ENCODE measurements at places on chromosomes 6 and 20. TPM values are rescaled to one million over a fixed set of nuclear protein-coding genes. Genes with fewer than 3 reads are reported as not detected.
A peak's percentile ranks its signal among the peaks of the same experiment; 100 is the strongest.

GRCh38 chr6:168167431-168168315 lies 88.7 kb upstream of the FRMD1 start:
- no peak for DNase-seq

Gene GLP1R
- not detected for polyA plus RNA-seq

- DNase-seq, result no peak
Measured at GRCh38 chr20:45823949-45824835, 2.9 kb downstream of the TNNC2 start.

GRCh38 chr6:64299176-64299575 lies 663.6 kb downstream of the PHF3 start:
- DNase-seq, result no peak

DNA sequence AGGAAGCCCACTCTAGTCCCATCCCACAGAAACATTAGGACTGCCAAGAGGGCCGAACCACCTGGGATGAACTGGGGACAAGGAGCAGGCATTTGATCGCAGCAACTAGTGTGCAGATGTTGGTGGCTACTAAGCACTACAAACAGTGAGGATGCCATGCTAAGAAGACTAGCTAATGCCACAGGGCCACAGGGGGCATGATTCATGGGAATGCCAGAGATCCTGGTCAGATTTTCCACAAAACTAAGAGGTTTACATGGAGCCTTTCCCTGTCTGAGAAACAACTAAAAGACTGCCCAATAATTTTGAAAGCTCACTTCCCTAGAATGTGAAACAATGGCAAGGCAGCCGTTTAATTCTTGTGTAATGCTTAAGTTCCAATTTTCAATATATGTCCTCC lies 375.9 kb upstream of the PTCHD4 start:
- DNase-seq, result no peak

Gene ATRN
- polyA plus RNA-seq, result 32.3 TPM

Gene PRSS16
- polyA plus RNA-seq, result 0.39 TPM

GRCh38 chr6:158799051-158799792 lies 19.9 kb downstream of the EZR start:
- DNase-seq, result peak; percentile 46

GRCh38 chr6:101585501-101585900 lies 192.0 kb downstream of the GRIK2 start:
- DNase-seq, result no peak

GRCh38 chr20:8492173-8492572 lies 360.1 kb downstream of the PLCB1 start:
- no peak for DNase-seq

Gene TNXB
- polyA plus RNA-seq, result 0.42 TPM

DNA sequence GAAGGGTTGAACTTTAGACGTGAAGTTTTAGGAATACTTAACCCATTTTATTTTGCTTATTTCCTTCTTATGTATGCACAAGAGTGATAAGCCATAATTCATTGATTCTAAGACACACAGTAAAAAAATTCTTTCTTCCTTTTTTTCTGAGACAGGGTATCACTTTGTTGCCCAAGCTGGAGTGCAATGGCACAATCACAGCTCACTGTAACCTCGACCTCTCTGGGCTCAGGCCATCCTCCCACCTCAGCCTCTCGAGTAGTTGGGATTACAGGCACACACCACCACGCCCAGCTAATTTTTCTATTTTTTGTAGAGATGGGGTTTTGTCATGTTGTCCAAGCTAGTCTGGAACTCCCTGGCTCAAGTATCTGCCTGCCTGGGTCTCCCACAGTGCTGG lies 116.6 kb upstream of the RNF24 start:
- DNase-seq, result no peak

DNA sequence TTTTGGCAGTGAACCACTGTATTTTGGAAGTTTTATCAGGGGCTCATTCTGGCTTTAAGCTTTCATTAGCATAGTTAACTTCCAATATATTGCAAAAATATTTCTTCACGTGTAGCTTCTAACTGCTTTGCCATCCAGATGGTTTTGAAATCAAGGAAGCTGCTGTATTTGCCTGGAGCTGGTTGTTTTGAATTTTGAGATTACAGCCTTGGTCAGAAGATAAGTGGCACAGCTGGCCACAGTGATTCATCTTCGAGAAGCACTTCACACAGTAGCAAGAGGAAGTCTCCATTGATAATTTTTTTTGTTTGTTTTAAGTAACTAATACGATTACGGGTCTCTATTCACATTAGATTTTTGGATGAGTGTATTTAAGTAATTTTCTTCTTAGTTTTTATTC lies 3.8 kb downstream of the APCDD1L start:
- peak; percentile 83 for DNase-seq

GRCh38 chr6:25453288-25453687 lies 174.1 kb downstream of the CARMIL1 start:
- DNase-seq, result no peak

DNA sequence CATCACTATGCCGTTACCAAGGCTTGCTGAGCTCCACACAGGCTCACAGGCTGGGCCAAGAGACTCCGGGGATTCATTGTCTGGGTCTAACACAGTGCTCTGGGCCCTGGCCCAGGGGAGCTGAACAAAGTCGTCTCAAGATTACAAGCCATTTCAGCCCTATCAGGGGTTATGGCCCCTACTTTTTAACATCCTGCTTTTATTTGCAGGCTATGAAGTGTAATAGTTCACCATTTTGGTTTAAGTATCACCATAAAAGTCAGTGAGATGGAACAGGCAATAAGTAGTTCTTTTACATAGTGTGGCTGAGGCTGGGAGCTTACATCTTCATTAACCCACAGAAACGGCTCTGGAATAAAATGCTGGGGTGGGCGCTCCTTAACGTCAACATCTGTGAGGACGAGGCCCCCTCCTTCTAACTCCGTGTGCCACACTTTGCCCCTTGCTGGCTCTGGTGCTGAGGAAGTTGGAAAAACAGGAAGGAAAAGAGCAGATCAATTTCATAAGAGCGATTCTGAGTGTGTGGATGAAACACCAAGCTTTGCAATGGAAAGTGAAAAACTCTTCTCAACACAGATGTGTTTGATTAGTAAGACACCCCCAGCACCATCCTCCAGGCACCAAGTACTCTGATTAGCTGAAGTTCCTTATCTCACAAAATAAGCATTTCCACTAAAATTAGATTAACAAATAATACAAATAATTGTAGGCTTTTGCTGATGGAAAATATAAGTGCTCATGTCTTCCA lies 447.3 kb downstream of the MAFB start:
- DNase-seq, result no peak

Data from IMR-90 (cell line).